Endothelial cell (in vitro differentiated cells): ENCODE measurements at places on chromosomes 2 and 18. TPM values are rescaled to one million over a fixed set of nuclear protein-coding genes. Genes with fewer than 3 reads are reported as not detected.

GRCh38 chr2:138182937-138183312 is 218.7 kb downstream of the HNMT start:
- H3K27ac ChIP-seq, result no peak overlapping the region
- no peaks in the 10 kb centered on the region for H3K36me3 ChIP-seq
- peaks cover 6% of the 10 kb centered on the region for H3K27me3 ChIP-seq
- H3K4me1 ChIP-seq, result no peaks in the 10 kb centered on the region
- no peak for DNase-seq

GRCh38 chr18:38930881-38931753 is 1365.5 kb upstream of the CELF4 start:
- no peak overlapping the region for H3K4me3 ChIP-seq
- no peak for DNase-seq
- H3K4me1 ChIP-seq, result peaks cover 5% of the 10 kb centered on the region

DNA sequence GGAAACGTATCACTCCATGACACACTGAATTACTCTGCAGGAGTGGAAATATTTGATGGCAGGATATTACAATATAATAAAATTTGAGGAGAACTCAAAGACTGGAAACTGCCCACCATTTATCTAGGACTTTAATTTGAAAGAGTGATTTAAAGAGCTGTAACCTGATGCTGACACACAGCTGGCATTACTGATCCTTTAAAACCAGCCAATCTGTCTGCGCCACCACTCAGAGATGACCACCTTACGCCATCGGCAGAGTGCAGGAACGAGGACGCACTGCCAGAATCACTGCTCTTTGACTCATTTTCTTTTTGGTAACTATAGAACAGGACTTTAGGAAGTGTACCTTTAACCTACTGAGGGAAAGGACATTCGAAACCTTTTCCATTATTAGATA is 114.1 kb downstream of the EPB41L3 start:
- no peaks in the 10 kb centered on the region for H3K27me3 ChIP-seq
- no peak overlapping the region for H3K27ac ChIP-seq
- H3K36me3 ChIP-seq, result no peaks in the 10 kb centered on the region

GRCh38 chr2:208255557-208256106 is 761 bp upstream of the IDH1 start:
- peaks cover 12% of the 10 kb centered on the region for H3K36me3 ChIP-seq
- peaks cover 6% of the 10 kb centered on the region for H3K27me3 ChIP-seq
- H3K27ac ChIP-seq, result peak overlapping the region; percentile 30
- no peak for DNase-seq

PDCD1 gene
- not detected for total RNA-seq
